Naive thymus-derived CD4-positive, alpha-beta T cell (primary cell): ENCODE measurements at places on chromosomes 1 and 21. TPM values are rescaled to one million over a fixed set of nuclear protein-coding genes. Genes with fewer than 3 reads are reported as not detected.

- no peak for DNase-seq
Observed at GRCh38 chr1:245582026-245582425, 427.2 kb downstream of the KIF26B start.

TSSK3 gene
- total RNA-seq: 7.2 TPM

DNA sequence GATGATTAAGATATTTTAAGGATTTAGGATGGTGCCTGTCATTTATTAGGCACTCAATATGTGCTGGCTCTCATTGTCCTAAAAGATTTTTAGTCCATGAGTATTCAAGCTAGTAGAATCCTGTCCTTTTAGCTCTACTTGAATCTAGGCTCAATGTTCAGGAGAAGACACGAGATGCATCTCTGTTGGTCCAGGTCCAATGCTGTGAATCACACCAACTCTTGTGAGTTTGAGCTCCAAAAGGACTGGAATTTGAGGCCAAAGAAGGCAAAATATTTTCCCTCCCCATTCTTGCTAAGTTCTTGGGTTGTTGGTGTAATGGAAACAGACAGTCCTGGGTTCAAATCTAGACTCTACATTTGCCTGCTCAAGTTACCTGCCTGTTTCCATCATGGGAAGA, 1.4 kb upstream of the PODN start:
- DNase-seq: no peak

FCRL5 gene
- 3.8 TPM for total RNA-seq

ADORA3 gene
- 1.0 TPM for total RNA-seq

- DNase-seq: no peak
Observed at GRCh38 chr1:97314685-97315084, 593.1 kb downstream of the PTBP2 start.

- DNase-seq: no peak
Observed at GRCh38 chr1:219771080-219771479, 157.3 kb downstream of the SLC30A10 start.

DNA sequence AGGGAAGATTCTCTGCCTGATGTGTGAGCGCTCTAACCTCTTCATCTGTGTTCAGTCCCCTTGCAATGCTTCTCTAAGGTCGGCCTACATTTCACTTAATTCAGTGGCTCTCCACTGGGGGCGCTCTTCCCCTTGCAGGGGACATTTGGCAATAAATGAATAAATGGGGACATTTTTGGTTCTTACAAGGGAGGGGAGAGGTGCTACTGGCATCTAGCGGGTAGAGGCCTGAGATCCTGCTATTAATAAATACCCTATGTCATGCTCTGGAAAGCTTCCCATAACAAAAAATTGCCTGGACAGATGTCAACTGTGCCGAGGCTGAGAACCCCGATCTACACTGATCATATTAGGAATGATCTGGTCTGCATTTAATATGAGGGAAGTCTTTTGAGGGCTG, 25.9 kb upstream of the DNAJC11 start:
- DNase-seq: no peak

- DNase-seq: no peak
Observed at GRCh38 chr1:57133686-57134085, 167.9 kb upstream of the C8B start.

GRCh38 chr21:42523941-42524340, 10.3 kb downstream of the SLC37A1 start:
- no peak for DNase-seq

- DNase-seq: no peak
Observed at GRCh38 chr1:39677645-39678044, 5.7 kb upstream of the NT5C1A start.

- DNase-seq: no peak
Observed at GRCh38 chr21:38637161-38637560, 138.9 kb upstream of the ERG start.

PAFAH2 gene
- total RNA-seq: 8.6 and 11.4 TPM in 2 replicates

DNA sequence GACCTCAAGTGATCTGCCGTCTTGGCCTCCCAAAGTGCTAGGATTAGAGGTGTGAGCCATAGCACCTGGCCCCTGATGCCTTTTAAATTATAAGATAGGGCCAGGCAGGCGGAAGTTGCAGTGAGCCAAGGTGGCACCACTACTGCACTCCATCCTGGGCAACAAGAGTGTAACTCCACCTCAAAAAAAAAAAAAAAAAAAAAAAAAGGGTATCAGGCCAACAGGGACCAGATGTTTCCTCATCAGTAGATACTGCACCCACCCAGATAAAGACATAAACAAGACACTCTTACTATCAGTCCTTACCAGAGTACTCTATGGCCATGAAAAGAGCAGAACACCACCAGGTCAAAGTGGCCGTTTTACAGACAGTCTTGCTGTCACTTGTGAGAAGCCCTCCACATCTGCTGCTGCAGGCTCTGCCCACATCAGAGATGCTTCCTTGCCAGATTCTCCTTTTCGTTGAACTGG, 3.3 kb downstream of the C21orf58 start:
- no peak for DNase-seq

DNA sequence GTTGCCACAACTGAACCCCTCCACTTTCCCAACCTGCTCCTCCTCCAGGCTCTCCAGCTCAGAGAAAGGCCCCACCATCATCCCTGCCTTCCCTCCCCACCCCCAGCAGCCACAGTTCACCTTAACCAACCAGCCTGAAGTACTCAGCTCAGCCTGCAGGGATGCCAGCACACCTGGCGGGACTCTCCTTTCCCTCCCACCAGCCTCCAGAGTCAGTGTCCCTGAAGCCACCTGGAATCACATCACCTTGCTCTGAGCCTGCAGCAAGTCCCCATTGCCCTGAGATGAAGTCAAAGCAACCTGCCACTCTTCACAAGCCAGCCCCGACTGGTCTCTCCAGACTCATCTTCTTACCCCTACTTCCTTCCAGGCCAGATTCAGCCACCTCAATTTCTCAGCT, 26.2 kb upstream of the ZC3H12A start:
- no peak for DNase-seq

DNA sequence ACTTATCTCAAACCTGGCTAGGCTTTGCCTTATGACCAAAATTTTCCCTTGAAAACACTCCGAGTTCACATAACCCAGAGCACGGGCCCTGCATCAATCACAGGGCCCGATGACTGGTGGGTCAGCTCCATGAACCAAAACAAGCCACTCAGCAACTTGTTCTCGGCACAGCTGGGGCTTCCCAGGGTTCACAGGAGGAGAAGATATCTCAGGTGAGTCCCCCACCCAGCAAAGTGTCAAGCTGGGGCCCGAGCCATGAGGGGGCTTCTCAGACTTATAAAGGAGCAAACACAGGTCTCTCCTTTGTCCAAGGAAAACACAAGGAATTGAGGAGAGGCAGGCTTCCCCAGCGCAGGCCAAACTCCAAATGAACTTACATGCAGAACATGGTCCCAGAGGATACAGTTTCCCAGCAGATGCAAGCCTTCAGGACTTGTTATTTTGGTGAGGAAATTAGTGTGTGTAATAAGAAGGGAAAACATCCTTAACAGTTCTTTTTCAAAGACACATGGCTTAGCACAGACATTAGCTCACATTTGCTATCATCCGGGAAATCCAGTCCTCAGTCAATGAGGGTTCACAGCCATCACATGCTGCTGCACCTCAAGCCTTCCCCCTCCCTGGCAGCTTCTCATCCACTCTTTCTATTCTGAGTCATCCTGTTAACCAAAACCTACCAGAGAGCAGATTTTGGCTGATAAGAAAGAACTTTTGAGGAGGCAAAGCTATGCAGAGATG, 98.1 kb upstream of the NFIA start:
- no peak for DNase-seq

TSEN15 gene
- total RNA-seq: 35.0 TPM

LCE2A gene
- not detected for total RNA-seq

PRAMEF13 gene
- not detected for total RNA-seq

FLG gene
- not detected in 2 replicates for total RNA-seq

- DNase-seq: no peak
Observed at GRCh38 chr1:17890056-17890814, 135.1 kb downstream of the ACTL8 start.

GRCh38 chr1:201218409-201218808, 27.8 kb downstream of the IGFN1 start:
- DNase-seq: no peak

GRCh38 chr1:41742219-41742618, 176.5 kb downstream of the HIVEP3 start:
- DNase-seq: no peak

GRCh38 chr1:5570931-5571330, 421.3 kb downstream of the NPHP4 start:
- no peak for DNase-seq

DNA sequence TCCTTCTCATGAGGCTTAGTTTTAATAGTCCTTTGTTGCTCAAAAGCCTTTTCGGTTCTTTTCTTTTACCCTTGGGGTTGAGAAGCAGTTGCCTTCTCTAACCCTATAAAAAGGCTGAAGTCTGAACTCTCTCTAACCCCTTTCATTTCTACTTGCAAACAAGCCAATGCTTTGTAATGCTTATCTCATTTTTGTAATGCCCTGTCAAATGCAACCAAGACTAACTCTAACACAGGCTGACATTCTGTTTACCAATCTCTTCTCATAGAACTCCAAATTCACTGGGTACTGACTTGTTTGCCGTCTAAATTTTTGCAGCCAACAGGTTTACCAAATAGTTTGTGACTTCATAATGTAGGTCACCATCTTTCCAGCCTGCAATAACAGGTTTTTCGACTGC, 233.9 kb upstream of the SNX7 start:
- no peak for DNase-seq

DNA sequence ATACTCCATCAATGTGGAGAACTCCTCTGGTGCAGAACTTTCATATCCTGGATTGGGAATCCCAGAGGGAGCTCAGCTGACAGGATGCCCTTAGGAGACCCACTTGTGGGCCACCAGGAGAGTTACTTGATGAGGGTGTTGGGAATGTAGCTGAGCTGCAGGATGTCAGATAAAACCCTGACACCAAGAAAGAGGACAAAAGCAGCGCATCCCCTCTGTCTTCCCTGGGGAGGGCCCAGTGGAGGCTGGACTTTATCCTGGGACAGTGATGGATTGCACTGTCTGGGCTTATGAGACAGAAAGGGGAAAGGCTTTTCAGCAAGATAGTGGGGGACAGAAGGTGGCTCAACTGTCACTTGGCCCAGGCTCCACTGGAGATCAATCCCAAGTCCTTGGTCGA, 88.1 kb upstream of the BCAR3 start:
- no peak for DNase-seq

NUP210L gene
- 0.16 TPM for total RNA-seq

GRCh38 chr1:83829106-83829505, 169.8 kb downstream of the TTLL7 start:
- DNase-seq: no peak

DNA sequence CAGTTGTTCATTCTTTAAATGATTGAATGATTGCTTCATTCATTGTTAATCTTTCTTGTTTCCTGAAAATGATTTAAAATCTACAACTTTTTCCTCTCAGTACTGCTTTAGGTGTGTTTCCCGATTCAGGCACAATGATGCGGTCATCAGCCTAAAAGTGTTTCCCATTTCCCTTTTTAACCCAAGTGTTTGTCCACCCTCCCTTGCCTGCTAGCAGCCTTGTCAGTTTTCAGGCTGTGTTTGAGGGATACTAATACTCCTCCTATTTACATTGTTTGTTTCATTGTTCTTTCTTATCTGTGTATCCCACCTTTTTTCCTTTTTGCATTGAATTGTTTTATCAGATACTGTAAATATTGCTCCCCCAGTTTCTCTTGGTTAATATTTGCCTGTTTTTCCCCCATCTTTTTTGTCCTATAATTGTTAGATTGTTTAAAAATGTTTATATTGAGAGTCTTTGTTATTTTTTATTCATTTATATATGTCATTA, 131.1 kb downstream of the KIAA0319L start:
- no peak for DNase-seq

PSRC1 gene
- 0.53 TPM for total RNA-seq

GRCh38 chr1:181863736-181864135, 197.8 kb downstream of the ZNF648 start:
- no peak for DNase-seq

- no peak for DNase-seq
Observed at GRCh38 chr21:42215942-42216725, 2.8 kb upstream of the ABCG1 start.

DNA sequence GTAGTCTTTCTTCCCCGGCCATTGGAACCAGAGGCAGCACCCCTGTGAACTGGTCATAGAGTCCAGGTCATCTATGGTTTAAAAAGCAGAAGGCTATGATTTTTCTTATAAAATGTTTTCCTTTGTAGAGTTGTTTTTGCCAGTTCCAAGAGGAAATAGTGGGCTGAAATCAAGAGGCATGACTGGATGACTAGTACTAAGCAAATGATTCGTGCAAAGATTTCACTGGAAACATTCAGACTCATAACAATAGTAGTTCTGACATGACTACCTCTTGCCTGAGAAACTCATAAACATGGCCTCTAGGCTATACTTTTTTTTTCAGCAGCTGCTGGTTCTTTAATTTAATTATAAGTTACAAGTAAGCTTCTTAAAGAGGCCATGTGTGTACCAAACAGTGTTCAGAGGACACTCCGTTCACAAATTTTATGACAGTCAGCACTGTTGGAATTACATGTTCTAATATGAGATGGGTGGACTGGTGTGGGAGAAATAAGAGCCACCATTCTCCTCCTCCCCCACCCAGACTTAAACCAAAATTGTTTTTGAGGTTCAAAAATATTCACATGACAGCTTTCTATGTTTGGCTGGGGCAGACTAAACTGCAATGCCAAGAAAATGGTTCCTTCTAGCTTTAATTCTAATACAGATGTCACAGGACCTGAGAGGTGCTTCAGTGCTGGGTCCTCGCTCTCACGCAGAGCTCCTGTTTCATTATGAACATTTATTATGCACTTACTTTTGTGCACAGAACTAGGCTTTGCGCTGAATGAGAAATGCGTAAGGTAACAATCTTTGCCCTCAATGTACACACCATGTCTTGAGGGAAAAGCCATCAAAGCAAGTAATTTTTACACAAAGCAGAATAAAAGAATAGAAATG, 147.5 kb downstream of the ZC3H11B start:
- no peak for DNase-seq

GRCh38 chr1:227998374-227999055, 8.3 kb upstream of the WNT3A start:
- no peak for DNase-seq

- DNase-seq: no peak
Observed at GRCh38 chr1:7375781-7376660, 395.1 kb upstream of the VAMP3 start.

DNA sequence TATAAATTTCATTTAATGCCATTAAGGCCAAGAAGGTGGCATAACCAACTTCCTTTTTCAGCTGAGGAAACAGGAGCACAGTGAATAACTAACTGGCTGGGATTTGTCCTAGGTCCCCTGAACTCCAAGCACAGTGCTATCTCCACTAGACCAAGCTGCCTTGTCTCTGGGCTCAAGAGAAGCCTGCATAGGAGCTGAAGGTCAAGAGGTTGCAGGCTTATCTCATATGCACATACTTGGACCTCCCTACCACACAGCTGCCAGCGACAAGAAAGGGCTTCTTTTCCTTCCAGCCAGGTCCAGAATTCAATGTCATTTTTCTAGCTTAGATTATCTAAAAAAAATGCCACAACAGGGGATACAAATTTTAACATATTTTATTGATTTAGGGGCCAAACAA, 27.1 kb downstream of the AK2 start:
- DNase-seq: no peak
